ENCODE measurements at places on chromosomes 4 and X. TPM values are rescaled to one million over a fixed set of nuclear protein-coding genes. Genes with fewer than 3 reads are reported as not detected.

GRCh38 chr4:98828801-98829200, 100.1 kb downstream of the EIF4E start:
- no peak for DNase-seq

GRCh38 chr4:13476915-13477314, 7.2 kb downstream of the RAB28 start:
- no peak for DNase-seq

DNA sequence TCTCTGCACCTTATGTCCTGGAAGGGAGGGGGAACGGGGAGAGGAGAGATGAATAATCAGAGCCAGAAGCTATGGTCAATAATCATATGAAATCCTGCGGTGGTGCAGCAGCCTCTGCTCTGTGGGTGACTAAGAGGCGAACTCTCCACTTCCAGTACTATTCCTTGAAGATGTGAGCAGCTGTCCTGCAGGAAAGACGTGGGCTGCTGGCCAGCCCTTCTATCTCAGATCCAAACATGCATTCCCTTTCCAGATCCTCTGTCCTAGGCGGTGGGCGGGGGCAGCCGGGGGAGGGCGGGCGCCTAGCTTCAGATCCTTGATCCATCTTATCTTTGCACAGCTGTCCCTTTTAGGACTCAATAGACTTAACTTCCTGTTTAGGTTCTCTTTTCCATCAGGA, 34.5 kb downstream of the SPINK2 start:
- peak; percentile 66 for DNase-seq

CFAP99 gene
- not detected for total RNA-seq

DNA sequence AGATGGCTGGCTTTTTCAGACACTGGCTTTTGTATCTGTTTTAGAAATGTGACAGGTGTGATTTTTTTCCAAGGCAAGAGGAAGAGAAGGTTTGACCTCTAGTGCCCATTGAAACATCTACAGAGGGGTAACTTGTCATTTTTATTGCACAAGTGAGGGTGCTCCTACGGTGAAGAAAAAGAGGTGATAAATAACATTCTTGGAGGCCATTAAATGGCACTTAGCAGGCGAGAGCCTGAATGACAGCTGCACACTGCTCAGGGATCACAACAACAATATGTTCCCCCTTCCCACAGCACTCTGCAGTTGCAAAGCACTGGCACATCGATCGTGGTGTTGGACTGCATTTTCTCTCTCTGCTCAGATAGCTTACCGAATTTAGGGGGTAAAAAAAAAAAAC, 22.9 kb downstream of the FAM184B start:
- DNase-seq, result no peak

GRCh38 chrX:150088766-150089518, 150.7 kb upstream of the EOLA2 start:
- DNase-seq, result no peak

- DNase-seq, result no peak
Observed at GRCh38 chrX:118049713-118050112, 66.9 kb downstream of the KLHL13 start.

DNA sequence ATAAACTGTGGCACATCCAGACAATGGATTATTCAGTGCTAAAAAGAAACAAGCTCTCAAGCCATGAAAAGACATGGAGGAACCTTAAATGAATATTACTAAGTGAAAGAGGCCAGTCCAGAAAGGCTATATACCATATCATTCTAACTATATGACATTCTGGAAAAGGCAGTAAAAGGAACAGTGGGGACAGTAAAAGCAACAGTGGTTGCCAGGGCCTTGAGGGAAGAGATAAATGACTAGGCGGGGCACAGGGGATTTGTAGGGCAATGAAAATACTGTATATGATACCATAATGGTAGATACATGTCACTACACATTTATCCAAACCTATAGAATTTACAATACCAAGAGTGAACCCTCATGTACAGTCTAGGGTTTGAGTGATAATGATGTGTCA, 115.3 kb downstream of the ATP8A1 start:
- DNase-seq, result no peak

MAGEA1 gene
- not detected for total RNA-seq

PNMA6A gene
- 0.94 TPM for total RNA-seq

USP17L11 gene
- not detected for total RNA-seq

- DNase-seq, result no peak
Observed at GRCh38 chr4:88613417-88613875, 21.2 kb downstream of the HERC3 start.

GRCh38 chr4:2076908-2077536, 17.9 kb downstream of the NAT8L start:
- DNase-seq, result no peak

DNA sequence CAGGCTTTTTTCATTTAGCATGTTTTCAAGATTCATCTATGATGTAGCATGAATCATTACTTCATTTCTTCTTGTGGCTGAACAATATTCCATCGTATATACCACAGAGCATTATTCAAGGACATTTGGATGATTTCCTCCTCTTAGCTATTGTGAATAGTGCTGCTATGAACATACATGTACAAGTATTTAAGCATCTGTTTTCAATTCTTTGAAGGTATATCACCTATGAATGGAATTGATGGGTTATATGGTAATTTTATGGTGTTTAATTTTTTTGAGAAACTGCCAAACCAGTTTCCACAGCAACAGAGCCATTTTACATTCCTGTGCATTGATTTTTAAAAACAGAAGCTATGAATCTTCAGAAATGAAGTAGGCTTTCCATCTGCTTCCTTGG, 36.1 kb upstream of the WDR19 start:
- DNase-seq, result no peak

GRCh38 chr4:7043284-7044136, at the start of gene TADA2B:
Gene TADA2B, plus strand, starts transcription at chr4:7043372. Its CDS starts 208 bp downstream, at chr4:7043580.
- peak; percentile 20 for DNase-seq

FDCSP gene
- not detected for total RNA-seq

DNA sequence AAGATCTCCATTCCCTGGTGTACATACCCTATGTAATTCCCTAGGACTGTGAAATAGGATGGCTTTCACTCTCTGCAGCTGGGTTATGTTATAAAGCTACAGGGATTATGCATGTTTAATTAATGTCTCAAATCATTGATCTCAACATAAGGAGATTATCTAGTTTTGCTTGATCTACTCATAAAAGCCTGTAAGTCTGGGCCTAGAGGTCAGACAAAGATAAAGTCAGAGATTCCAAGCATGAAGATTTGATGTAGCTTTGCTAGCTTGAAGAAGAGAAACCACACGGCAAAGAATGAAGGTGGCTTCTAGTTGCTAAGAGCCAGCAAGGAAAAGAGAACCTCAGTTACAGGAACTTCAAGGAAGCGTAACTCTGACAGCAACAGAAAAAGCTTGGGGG, 456.9 kb downstream of the CCSER1 start:
- no peak for DNase-seq

DMP1 gene
- not detected for total RNA-seq

CLGN gene
- 62.5 TPM for total RNA-seq

- DNase-seq, result no peak
Observed at GRCh38 chrX:19790829-19791228, 96.6 kb downstream of the SH3KBP1 start.

- DNase-seq, result no peak
Observed at GRCh38 chrX:149476513-149476912, 28.6 kb downstream of the IDS start.

SPRY1 gene
- total RNA-seq, result 28.5 TPM

DNA sequence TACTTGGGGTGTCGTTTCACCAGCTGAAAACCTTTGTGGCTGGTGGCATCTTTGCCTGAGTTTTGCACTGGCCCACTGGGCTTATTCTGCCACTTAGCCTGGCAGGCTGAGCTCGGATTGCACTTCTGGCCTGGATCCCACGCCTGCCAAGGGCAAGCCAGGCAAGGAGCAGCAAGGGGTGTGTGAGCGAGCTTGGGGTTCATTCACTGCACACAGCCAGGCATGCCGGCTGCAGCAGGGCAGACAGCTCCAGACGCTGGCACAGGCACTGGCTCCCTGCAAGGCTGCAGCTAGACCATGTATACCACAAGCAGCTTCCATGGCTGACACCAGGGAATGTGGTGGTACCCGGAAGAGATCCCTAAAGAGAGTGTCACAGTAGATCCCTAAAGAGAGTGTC, 476.3 kb downstream of the EPHA5 start:
- DNase-seq, result no peak

- DNase-seq, result no peak
Observed at GRCh38 chrX:11887175-11887574, 129.1 kb downstream of the MSL3 start.

DNA sequence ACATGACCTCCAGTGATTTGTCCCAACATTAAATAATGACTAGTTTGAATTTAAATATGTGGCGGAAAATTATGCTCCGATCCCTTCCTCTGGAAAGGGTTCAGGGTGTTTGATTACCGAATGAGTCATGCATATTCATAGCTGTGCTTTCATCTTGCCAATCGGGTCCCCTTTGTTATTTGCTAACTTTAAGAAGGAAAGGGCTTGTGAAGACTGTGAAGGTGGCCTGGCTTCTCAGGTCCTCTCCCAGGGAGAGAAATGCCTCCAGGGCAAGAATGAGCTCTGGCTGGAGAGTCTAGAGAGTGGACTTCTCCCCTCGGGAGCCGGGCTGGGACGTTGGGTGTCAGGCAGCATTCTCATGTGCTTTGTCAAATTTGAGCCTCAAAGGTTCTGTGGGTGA, 155.5 kb upstream of the PSAPL1 start:
- no peak for DNase-seq

DNA sequence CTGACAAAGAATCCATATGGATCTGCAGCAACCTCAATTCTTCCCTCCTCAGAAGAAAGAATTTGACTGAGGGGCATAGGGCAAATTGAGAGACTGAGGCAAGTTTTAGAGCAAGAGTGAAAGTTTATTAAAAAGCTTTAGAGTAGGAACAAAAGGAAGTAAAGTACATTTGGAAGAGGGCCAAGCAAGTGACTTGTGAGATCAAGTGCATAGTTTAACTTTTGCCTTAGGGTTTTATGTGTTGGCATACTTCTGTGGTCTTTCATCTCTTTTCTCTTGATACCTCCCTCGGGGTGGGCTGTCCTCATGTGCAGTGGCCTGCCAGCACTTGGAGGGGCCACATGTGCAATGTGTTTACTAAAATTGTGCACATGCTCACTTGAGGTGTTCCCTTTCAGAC, 98.0 kb upstream of the MAGEB16 start:
- no peak for DNase-seq

DNA sequence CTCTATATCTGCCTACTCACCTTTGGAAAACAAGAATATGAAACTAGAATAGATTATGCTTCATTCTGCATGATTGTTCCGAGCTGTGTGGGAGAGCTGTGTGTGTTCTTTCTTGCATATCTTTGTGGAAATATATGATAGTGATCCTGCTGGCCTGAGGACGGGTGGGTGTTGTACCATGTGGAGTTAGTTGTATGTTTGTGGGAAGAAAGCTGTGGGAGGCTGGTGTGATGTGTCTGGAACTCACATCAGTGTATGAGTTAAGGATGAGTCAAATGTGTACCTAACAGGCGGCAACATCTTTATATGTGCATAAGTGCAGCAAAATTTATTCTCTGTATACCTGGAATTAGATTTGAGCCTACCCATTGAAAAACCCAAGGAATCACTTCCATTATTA, 208.1 kb upstream of the ADGRL3 start:
- DNase-seq, result no peak

- no peak for DNase-seq
Observed at GRCh38 chrX:11089802-11090201, 21.3 kb upstream of the HCCS start.

DNA sequence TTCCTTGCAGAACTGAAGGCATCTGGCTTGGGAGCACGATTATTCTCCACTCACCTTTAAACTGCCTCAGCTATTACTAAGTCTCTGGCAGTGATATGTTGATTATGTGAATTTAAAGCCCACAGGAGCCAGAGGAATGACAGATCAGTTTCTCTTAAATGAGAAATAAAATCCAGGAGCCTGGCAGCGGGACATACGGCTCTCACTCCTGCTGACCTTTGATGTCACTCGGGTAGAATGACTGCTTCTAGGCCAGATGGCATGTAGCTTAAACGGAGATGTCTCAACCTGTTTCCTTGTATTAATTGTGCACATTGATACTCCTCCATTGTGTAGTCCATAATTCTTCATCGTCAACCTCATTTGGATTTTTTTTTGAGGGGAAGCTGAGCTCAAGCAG, 4.0 kb upstream of the CBLL2 start:
- no peak for DNase-seq

SRPK3 gene
- total RNA-seq, result 52.7 TPM

DNA sequence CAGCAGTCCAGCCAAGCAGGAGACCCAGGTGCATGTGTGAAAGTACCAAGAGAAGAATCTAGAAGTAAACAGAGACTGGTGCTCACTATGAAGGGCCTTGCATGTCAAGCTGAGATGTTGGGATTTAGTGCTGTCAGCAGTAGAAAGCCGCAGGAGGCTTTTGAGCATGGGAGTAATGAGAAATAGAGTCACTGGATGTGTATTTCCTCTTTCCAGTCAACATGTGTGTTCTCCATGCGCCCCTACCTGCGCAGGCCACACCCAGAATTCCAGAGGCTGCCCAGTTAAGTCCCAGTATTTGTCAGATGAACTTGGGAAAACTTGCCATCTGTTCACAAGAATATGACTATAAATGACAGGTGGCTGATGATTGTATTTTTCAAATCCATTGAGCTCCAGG, 4.5 kb upstream of the MAMLD1 start:
- no peak for DNase-seq

ADH1A gene
- total RNA-seq, result not detected

CYSLTR1 gene
- 1.2 TPM for total RNA-seq

ARR3 gene
- total RNA-seq, result not detected

CCDC110 gene
- total RNA-seq, result 2.2 TPM

POF1B gene
- 0.52 TPM for total RNA-seq

FAM9B gene
- not detected for total RNA-seq

HTT-AS gene
- not detected for total RNA-seq

DSPP gene
- not detected for total RNA-seq

CXCL13 gene
- total RNA-seq, result not detected

SPANXA1 gene
- not detected for total RNA-seq

GRCh38 chrX:23952984-23953907, 45.4 kb downstream of the CXorf58 start:
- DNase-seq, result no peak

- no peak for DNase-seq
Observed at GRCh38 chrX:123846577-123847038, 13.2 kb upstream of the XIAP start.

DNA sequence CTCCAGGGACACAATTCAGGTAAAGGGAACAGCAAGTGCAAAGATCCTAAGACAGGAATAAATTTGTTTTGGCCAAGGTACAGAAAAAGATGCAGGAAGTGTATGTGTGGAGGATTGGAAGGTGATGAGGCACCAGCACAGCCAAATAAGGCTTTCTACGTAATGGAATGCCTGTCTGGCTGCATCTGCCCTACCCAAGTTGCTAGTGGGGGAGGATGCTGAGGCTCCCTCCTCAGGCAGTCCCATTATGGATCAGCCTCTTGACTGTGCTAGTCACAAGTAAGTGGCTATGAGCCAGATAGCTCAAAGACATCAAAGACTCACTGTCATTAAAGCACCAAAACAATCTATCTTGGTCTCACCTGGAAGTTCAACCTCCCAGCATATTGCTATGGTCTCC, 300.9 kb upstream of the FAT4 start:
- no peak for DNase-seq

DNA sequence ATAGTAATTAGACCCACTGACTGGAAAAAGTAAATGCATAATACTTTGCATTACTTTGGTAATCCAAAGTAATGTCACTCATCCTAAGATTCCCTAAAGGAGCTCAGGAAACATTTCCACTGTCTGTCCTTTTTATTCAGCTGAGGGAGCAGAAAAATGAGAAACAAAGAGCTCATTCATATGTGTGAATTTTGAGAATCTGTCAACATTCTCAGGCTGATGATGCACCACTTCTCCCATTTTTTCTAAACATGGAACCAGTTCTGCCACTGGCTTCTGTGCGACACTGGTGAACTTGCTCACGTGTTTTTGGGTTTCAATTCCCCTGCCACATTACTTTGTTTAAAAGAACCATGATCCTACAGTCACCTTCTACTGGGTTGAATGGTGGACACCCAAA, 28.4 kb upstream of the ADH7 start:
- DNase-seq, result no peak

Measured in heart right ventricle (tissue), 16 donors.